Sigmoid colon (tissue), 7 donors: ENCODE measurements at places on chromosomes 7 and 10. TPM values are rescaled to one million over a fixed set of nuclear protein-coding genes. Genes with fewer than 3 reads are reported as not detected.
A peak's percentile ranks its signal among the peaks of the same experiment; 100 is the strongest.

The SORBS1 gene
- polyA plus RNA-seq = 19.2 TPM

The COX19 gene
- 6.0 TPM for polyA plus RNA-seq

The GNAT3 gene
- polyA plus RNA-seq = not detected

The C10orf62 gene
- not detected for polyA plus RNA-seq

DNA sequence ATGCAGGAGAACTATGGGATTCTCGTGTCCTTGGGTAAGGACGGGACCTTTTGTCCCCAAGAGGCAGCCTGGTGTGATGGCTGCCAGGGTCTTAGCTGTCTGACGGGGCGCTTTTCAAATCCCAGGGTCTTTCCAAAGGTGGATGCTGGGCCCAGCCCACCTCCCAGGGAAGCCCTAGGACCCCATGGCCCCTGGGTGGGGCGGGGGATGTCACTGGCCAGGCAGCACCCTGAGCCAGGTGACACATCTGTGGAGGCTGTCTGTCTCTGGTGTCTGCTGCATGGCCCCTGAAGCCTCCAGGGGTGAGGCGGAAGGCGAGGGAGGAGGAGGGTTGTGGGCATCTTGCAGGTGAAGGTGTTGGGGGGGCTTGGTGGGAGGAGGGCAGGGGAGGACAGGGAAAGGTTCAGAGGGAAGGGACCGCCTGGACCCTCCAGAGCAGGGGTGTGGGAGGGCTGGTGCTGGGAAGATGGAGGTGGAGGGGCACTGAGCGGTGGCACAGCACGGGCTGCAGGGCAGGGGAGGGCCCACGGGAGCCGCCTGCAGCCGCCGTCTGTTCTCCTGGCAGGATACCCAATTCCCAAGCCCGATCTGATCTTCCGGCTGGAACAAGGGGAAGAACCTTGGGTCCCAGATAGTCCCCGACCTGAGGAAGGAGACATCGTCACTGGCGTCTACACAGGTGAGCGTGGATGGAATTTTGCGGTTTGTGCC is 7.0 kb downstream of the ZNF316 start:
- DNase-seq = no peak
- H3K27me3 ChIP-seq = no peaks in the 10 kb centered on the region
- H3K4me3 ChIP-seq = no peak overlapping the region
- H3K36me3 ChIP-seq = peaks cover 42% of the 10 kb centered on the region
- no peak overlapping the region for H3K27ac ChIP-seq
- H3K4me1 ChIP-seq = no peaks in the 10 kb centered on the region

DNA sequence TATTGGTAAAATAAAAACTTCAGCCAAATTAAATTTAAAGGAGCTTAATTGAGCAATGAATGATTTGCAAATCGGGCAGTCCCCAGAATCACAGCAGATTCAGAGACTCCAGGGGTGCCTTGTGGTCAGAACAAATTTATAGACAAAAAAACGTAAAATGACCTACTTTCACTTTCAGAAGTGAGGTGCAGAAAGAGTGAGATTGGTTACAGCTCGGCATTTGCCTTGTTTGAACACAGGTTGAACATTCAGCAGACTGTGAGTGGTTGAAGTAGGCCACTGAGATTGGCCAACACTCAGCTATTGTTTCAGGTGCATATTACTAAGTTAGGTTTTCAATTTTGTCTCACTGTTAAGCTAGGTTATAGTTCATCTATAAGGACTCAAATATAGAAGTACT is 153.4 kb downstream of the BICC1 start:
- no peak for DNase-seq
- H3K4me3 ChIP-seq = no peak overlapping the region
- no peaks in the 10 kb centered on the region for H3K36me3 ChIP-seq

GRCh38 chr10:45279682-45280081 is 35.7 kb downstream of the OR13A1 start:
- no peaks in the 10 kb centered on the region for H3K4me1 ChIP-seq
- no peak overlapping the region for H3K4me3 ChIP-seq
- no peaks in the 10 kb centered on the region for H3K36me3 ChIP-seq
- no peak for DNase-seq

DNA sequence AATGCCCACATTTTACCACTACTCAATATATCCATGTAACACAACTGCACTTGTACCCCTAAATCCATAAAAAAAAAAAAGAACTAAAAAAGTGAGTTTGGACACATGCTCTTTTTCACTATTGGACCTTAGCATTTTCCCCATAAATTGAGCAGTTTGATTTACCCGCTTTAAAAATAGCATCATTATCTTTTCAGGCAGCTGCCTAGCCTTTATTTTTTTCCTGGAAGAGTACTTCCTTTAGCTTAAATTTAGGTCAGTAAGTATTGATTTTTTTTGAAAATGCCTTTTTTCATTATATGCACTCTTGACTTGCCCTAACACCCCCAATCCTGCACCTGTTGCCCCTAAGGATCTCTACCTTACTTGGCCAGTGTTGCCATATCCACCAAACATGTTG is 5.3 kb upstream of the NT5C3A start:
- no peaks in the 10 kb centered on the region for H3K27me3 ChIP-seq
- no peak for DNase-seq
- no peak overlapping the region for H3K4me3 ChIP-seq
- no peaks in the 10 kb centered on the region for H3K36me3 ChIP-seq
- H3K4me1 ChIP-seq = peaks cover 4% of the 10 kb centered on the region

- peak overlapping the region; percentile 72 for H3K4me3 ChIP-seq
- peak overlapping the region; percentile 79 for H3K27ac ChIP-seq
- H3K27me3 ChIP-seq = no peaks in the 10 kb centered on the region
- peak; percentile 78 for DNase-seq
- H3K36me3 ChIP-seq = no peaks in the 10 kb centered on the region
- peaks cover 14% of the 10 kb centered on the region for H3K4me1 ChIP-seq
Observed at GRCh38 chr7:48090095-48090805, 1.2 kb downstream of the UPP1 start.

- H3K27me3 ChIP-seq = no peaks in the 10 kb centered on the region
- H3K36me3 ChIP-seq = no peaks in the 10 kb centered on the region
- peak; percentile 66 for DNase-seq
- no peak overlapping the region for H3K27ac ChIP-seq
Observed at GRCh38 chr10:47023237-47024045, 112.2 kb downstream of the PTPN20 start.

- H3K36me3 ChIP-seq = no peaks in the 10 kb centered on the region
- peaks cover 11% of the 10 kb centered on the region for H3K4me1 ChIP-seq
- H3K4me3 ChIP-seq = no peak overlapping the region
Observed at GRCh38 chr7:70051726-70052125, 453.5 kb downstream of the AUTS2 start.

DNA sequence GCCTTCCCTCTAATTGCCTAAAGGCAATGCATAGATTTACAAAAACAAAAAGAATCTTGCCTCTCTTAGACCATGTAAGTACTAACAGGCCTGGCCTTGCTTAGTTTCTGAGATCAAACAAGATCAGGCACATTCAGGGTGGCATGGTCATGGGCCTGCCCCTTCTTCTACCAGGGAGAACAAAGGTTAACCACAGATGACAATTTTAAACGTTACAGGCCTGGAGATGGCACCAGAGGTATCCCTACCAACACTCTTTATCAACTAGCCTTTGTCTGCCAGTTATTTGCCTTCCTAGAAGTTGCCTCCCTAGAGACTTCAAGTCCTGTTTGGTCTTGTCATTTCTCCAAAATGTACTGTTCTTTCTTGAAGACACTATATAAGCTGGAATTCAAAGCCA is 252.6 kb downstream of the DOCK4 start:
- no peaks in the 10 kb centered on the region for H3K4me1 ChIP-seq
- no peak overlapping the region for H3K4me3 ChIP-seq
- H3K27ac ChIP-seq = no peak overlapping the region
- no peaks in the 10 kb centered on the region for H3K36me3 ChIP-seq
- DNase-seq = no peak

DNA sequence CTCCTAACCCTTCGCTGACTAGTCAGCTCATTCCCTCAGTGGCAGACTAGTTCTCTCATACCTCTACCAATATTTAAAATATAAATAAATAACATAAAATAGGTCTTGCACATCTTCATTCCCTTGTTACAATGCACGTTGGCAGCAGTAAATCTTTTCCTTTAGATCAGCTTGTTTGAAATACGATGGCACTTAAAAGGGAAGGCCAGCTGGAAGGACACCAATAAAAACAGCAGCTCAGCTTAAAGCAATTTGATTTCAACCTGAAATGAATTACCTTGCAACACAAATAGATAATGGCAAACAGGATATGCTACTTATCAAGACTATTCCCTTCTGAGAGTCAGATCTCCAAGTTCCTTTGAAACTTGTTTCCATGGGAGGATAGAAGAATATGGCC is 321.8 kb downstream of the GFRA1 start:
- no peaks in the 10 kb centered on the region for H3K4me1 ChIP-seq
- no peaks in the 10 kb centered on the region for H3K36me3 ChIP-seq
- H3K4me3 ChIP-seq = no peak overlapping the region
- H3K27me3 ChIP-seq = no peaks in the 10 kb centered on the region

DNA sequence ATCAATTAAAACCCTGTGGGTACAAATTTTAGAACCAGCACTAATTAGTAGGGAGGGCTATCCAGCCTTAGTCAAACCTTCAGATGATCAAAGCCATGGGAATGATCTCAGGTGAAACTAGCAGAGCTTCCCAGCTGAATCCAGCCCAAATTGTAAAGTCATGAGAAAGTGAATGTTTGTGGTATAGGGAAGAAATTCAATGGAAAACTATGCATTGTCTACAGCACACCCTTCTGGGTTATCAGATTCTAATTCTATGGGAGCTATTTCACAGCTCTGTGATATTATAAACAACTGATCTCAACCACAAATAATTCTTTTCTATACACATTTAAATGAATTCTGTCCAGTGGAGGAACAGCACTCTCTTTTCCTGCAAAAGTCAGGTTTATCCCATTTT is 24.6 kb upstream of the BMPER start:
- H3K36me3 ChIP-seq = no peaks in the 10 kb centered on the region
- H3K4me3 ChIP-seq = no peak overlapping the region
- H3K27me3 ChIP-seq = no peaks in the 10 kb centered on the region
- no peak for DNase-seq

- H3K4me1 ChIP-seq = peaks cover 14% of the 10 kb centered on the region
- H3K27ac ChIP-seq = no peak overlapping the region
- H3K36me3 ChIP-seq = no peaks in the 10 kb centered on the region
Observed at GRCh38 chr10:5502571-5503476, 3.5 kb upstream of the CALML5 start.

- no peaks in the 10 kb centered on the region for H3K36me3 ChIP-seq
- H3K27ac ChIP-seq = no peak overlapping the region
- no peaks in the 10 kb centered on the region for H3K27me3 ChIP-seq
- no peaks in the 10 kb centered on the region for H3K4me1 ChIP-seq
Observed at GRCh38 chr7:38881947-38882684, 26.9 kb downstream of the VPS41 start.

DNA sequence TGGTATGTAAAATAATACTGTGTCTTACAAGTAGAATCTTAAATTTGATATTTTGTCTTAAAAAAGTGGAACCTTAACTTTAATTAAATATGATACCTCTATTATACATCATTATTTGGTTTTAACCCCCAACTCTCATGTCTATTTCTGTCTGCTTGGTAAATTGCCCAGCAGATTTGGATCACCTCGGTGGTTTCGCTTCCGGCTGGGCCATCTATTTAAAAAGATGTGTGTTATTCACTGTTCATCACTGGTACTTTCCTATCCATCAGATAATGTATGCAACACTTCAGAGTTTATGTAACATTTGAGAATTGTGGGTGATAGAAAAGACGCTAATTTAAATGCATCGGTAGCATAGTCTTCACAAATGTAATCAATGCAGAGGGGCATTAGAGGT is 119.7 kb downstream of the SND1 start:
- H3K4me3 ChIP-seq = no peak overlapping the region
- H3K27me3 ChIP-seq = no peaks in the 10 kb centered on the region
- H3K36me3 ChIP-seq = no peaks in the 10 kb centered on the region

GRCh38 chr7:47693216-47693615 is 111.3 kb upstream of the TNS3 start:
- no peak for DNase-seq
- no peaks in the 10 kb centered on the region for H3K36me3 ChIP-seq
- no peaks in the 10 kb centered on the region for H3K27me3 ChIP-seq
- H3K27ac ChIP-seq = peak overlapping the region; percentile 66
- H3K4me3 ChIP-seq = no peak overlapping the region
- peaks cover 24% of the 10 kb centered on the region for H3K4me1 ChIP-seq

DNA sequence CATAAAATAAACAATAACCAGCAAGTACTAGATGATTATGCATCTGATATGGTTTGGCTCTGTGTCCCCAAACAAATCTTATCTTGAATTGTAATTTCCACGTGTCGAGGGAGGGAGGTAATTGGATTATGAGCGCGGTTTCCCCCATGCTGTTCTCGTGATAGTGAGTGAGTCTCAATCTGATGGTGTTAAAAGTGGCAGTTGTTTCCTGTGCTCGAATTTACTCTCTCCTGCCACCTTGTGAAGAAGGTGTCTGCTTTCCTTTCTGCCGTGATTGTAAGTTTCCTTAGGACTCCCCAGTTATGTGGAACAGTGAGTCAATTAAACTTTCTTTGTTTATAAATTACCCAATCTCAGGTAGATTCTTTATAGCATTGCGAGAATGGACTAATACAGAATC is 15.1 kb downstream of the CNTNAP2 start:
- H3K36me3 ChIP-seq = no peaks in the 10 kb centered on the region
- H3K27me3 ChIP-seq = no peaks in the 10 kb centered on the region
- H3K4me3 ChIP-seq = no peak overlapping the region
- no peak for DNase-seq
- no peaks in the 10 kb centered on the region for H3K4me1 ChIP-seq

DNA sequence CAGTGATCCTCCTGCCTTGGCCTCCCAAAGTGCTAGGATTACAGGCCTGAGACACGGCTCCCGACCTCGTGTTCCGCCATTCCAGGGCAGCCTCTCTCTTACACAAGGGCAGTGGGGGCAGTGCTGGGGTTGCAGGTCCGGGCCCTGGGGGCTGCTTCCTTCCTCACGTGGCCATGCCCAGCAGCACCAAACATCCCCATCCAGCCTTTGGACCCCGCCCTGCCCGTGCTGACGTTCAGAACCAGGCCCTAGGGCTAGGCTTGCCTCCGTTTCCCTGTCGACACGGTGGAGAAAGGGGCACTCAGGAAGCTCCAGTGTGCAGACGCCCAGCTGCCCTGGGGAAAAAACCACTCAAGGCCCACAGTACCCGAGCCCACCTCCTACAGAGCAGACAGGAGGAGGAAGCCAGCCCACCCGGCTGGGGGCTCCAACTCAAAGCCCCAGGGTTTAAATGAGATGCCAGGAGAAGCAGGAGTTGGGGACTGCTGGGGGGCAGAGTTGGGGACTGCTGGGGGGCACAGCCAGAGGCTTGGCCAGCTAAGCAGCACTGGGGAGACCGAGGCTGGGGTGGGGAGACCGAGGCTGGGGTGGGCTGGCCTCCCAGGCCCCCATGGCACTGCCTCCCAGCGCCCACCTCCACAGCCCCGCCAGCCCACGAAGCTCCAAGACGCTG is 35.9 kb downstream of the ADAP1 start:
- no peak overlapping the region for H3K4me3 ChIP-seq
- H3K27me3 ChIP-seq = no peaks in the 10 kb centered on the region
- H3K27ac ChIP-seq = no peak overlapping the region
- DNase-seq = peak; percentile 57

GRCh38 chr10:123479640-123480039 is 186.5 kb upstream of the GPR26 start:
- no peak for DNase-seq
- H3K27ac ChIP-seq = no peak overlapping the region
- no peaks in the 10 kb centered on the region for H3K27me3 ChIP-seq
- H3K4me1 ChIP-seq = no peaks in the 10 kb centered on the region
